ENCODE measurements at places on chromosomes 6 and 20. TPM values are rescaled to one million over a fixed set of nuclear protein-coding genes. Genes with fewer than 3 reads are reported as not detected.

Gene IL20RA
- 4.5 TPM for total RNA-seq

DNA sequence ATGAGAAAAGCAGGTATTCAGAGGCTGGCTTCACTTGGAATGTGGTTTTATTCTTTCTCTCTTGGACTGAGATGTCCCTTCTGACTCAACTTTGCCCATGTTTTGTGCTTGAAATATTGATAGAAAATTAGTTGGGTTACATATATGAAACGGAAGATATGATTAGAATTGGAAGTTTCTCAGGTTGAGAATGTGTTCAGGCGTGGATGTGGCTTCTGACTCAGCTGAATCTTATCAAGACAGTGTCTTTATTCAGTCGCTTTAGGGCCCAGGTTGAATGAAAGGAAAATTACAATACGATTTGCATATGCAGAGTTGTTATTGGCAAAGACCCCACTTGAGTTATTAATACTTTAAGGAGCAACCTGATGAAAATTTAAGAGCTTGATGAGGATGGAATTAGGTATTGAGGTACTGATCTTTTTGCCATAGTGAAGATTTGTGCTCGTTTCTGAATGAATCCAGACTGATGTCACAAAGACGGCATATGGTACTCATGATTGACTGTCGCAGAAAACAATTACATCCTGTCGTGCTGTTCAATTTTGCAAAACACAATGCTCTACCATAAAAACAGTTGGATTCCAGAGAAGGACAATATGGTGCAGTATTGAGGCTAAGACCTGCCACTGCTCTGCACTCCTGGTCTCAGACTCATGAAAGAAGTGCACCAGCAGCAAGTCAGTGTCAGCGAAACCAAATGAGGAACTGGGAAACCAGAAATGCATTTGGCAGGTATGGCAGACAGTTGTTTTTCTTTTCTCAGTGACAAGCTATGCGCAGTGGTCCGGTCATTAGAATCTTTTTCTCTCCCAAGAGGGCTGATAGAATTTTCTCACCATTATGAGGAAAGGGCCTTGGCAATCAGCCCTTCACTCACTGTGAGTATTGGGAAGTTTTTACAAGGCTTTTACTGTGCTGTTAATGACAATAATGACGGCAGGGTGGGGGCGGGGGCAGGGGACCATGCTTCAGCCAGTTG, 158.3 kb downstream of the DOK5 start:
- no peak for DNase-seq

Gene NDUFAF4
- total RNA-seq: 11.3 TPM

Gene RIPPLY2
- total RNA-seq: not detected

- DNase-seq: no peak
Observed at GRCh38 chr20:37285664-37286374, 3.6 kb upstream of the MANBAL start.

Gene HLA-DRA
- total RNA-seq: not detected

DNA sequence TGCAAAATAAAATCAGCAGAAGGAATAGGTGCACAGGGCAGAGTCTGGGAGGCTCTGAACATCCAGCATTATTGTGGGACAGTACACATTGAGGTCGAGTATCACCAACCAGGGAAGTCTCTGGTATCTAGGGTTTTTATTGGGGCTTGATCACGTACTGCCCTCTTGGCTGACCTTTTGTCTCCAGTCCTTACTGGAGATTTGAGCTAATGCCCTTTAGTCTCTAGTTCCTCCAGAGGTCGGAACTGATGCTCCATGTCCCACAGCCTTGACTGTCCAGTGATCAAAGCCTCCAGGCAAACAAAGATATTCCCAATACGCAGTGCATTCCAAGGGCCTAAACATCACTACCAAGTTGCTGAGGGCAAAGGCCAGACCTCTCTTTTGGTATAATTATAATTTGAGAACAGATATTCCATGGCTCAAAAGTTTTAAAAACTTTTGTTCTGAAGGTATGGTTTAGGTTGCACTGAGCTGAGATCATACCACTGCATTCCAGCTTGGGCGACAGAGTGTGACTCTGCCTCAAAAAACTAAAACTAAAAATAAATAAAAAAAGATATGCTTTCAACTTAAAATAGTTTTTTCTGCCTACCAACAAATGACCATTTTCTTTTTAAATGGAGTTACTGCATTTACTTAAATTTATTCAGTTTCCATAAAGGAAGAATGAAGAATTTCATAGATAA, 56.9 kb upstream of the DYNLRB1 start:
- no peak for DNase-seq

Gene PPIL6
- 9.3 TPM for total RNA-seq

- DNase-seq: no peak
Observed at GRCh38 chr20:21388566-21388965, 8.8 kb downstream of the NKX2-4 start.

- peak; percentile 51 for DNase-seq
Observed at GRCh38 chr6:31805939-31806469, 762 bp downstream of the LSM2 start.

DNA sequence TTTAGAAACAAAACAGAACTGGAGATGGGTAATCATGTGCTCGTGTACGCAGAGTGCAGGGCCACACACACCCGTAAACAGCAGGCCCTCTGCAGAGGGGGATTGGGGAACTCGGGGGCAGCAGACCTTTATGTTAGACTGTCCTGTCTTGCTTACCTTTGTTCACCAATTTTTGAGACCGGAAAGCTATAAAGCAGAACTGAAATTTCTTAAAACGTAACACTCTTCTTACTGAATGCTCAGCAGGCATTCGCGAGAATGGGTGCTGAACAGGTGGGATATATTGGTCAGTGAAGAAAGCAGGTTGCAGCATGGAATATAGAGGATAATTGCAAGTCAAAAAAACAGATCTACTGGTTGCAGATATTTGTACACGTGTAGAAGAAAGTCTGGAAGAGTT, 211.1 kb downstream of the BMP7 start:
- no peak for DNase-seq

DNA sequence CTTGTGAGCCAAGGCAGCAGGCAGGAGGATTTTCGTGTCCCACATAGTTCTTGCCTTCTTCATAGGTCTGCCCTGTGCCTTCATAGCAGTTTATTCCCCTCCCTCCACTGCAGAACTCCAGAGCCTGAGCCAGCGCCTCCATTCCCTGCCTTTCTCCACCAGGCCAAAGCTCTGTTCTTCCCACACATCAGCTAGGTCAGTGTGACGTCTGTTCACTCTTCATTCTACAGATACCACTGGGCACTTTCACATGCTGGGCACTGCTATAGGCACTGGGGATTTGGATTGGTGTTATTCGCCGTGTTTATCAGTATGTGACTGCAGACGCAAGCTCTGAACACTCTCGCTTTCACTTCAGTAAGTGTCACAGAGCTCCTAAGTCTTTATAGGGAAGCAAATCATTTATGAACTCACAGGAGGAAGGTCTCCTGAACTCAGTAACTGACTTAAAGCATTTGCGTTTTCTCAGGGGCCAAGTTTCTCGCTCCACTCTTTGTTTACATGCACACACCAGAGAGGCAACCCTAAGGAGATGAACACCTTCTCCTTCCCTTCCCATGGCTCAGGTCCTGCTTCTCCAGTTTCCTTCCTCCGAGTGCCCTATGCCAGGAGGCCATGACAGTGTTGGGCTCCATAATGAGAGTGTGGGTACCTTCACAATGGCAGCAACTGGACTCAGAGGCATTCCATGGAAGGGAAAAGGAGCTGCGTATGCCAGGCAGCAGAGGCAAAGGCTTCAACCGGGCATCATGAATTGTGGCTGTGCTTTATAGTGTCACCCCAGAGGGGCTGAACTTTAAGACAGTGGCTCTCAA, 6.3 kb upstream of the APMAP start:
- no peak for DNase-seq

DNA sequence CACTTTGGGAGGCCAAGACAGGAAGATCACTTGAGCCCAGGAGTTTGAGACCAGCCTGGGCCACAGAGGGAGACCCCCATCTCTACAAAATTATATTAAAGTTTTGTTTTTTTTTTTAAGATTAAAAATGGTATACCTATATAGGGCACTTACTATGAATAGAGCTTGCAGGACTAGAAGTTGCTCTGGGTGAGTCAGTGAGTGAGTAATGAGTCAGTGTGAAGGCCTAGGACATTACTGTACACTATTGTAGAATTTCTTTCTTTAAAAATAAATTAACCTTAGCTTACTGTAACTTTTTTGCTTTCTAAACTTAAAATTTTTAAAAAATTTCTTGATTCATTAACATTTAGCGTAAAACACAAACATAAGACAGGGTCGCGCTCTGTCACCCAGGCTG, 29.7 kb downstream of the STK35 start:
- peak; percentile 82 for DNase-seq

- DNase-seq: no peak
Observed at GRCh38 chr6:134063121-134063965, 10.9 kb upstream of the SLC2A12 start.

DNA sequence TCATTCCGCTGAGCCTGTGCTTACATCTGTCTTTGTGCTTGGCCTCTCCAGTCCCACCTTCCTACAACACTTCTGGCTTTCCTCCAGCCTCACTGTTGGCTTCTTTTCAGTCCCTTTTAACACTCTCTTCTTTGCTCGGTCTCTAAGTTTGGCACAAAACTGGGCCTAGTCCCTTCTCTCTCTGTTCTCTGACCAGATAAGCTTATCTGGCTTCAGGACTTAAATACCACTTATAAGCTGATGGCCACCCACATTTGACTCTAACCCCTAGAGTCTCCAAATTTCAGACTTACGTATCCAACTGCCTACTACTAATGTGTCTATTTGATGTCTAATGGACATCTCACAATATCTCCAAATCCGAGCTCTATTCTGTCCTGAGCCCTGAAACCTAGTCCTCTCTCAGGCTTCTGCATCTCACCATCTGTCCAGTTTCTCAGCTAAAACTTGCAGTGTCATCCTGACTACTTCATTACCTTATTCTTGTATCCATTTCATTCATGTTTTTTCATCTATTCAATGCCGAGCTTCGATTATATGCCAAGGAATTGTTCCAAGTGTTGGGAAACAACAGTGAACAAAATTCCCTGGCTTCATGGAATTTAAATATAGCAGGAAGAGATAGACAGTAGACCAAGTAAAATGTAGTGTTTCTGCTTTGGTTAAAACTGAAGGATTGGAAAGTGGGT, 40.1 kb downstream of the TBPL1 start:
- DNase-seq: no peak
